Endothelial cell of umbilical vein (primary cell): ENCODE measurements at places on chromosomes 2 and 18. TPM values are rescaled to one million over a fixed set of nuclear protein-coding genes. Genes with fewer than 3 reads are reported as not detected.

The CENPA gene
- total RNA-seq = 33.1 and 34.1 TPM in 2 replicates

DNA sequence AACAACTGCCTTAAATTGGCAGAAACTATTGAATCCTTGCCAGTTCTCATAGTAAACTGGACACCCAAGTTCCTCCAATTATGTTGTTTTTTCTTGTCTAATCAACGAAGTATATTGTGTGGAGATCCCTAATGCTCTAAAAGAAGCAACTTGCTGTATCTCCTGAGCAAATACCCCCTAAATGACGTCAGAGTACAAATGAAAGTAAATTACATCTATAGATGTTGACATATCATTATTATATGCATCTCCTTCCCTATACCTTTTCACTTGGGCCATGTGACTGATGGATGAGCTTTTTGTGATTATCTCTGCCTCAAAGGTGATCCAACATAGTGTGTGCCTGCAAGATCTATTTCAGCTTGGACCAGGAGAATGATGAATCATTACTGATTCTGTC lies 159.4 kb downstream of the CCDC148 start:
- H3K4me3 ChIP-seq = no peak overlapping the region
- DNase-seq = no peak
- H3K27ac ChIP-seq = no peak overlapping the region
- H3K36me3 ChIP-seq = no peaks in the 10 kb centered on the region
- H3K27me3 ChIP-seq = no peaks in the 10 kb centered on the region
- no peaks in the 10 kb centered on the region for H3K4me1 ChIP-seq

GRCh38 chr2:216086207-216086893 lies 4.6 kb downstream of the TMEM169 start:
- DNase-seq = no peak
- H3K4me3 ChIP-seq = no peak overlapping the region
- peaks cover 17% of the 10 kb centered on the region for H3K27me3 ChIP-seq

DNA sequence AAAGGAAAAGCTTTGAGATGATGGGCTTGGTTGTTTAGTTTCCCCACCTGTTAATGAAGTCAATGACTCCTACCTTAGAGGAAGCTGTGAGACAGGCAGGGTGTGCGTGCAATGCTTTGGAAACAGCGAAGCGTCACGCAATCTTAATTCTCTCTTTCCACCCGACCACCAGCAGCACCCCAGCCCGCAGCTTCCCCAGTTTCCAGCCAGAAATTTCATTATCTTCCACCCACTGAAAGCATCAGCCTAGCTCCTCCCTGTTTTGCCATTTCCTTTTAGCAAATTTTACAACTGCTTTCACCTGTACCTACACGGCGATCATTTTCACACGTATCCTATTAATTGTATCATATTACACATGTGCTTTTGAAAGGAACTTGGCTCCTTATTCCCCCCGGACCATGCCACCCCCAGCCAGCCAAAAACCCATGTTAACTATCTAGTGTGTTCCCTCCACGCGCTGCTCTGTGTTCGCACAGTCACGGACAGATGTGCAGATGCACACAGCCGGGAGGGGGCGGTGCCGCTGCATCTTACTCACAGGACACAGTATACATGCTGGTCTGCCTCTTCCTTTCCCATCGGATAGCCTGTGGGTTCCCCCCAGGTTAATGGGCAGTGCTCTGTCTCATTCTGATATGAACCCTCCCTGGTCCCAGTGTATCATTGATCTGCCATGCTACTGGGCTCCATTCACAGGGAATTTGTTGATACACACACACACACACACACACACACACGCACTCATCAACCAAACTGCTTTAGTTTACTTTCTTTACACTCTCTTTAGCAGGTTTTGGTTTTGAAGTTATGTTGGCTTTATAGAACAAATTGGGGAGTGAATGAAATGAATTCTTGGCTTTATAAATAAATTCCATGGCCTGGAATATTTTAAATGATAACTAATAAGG lies 22.4 kb downstream of the CYP27C1 start:
- DNase-seq = peak; percentile 39
- H3K4me3 ChIP-seq = no peak overlapping the region
- H3K36me3 ChIP-seq = no peaks in the 10 kb centered on the region

The LYG1 gene
- total RNA-seq = 0.35 and 0.55 TPM in 2 replicates

DNA sequence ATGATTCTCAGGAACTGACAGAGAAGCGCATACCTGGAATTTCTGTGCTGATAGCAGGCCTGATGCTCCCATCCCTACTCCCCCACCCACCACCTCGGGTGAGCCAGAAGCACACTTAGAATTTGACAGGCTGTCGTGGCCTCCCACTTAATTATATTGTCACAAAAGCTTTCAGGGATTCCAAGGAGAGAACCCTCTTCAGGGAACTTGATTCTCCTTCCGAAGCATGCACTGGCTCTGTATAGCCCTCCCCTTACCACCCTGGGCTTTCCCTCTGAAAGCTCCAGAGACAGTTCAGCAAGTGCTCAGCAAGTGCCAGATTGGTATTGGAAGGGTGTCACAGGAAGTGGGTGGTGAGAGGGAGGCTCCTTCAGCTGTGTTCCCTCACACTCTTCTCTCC lies 252.5 kb upstream of the SIX2 start:
- DNase-seq = no peak
- H3K36me3 ChIP-seq = no peaks in the 10 kb centered on the region
- peak overlapping the region; percentile 93 for H3K27ac ChIP-seq

DNA sequence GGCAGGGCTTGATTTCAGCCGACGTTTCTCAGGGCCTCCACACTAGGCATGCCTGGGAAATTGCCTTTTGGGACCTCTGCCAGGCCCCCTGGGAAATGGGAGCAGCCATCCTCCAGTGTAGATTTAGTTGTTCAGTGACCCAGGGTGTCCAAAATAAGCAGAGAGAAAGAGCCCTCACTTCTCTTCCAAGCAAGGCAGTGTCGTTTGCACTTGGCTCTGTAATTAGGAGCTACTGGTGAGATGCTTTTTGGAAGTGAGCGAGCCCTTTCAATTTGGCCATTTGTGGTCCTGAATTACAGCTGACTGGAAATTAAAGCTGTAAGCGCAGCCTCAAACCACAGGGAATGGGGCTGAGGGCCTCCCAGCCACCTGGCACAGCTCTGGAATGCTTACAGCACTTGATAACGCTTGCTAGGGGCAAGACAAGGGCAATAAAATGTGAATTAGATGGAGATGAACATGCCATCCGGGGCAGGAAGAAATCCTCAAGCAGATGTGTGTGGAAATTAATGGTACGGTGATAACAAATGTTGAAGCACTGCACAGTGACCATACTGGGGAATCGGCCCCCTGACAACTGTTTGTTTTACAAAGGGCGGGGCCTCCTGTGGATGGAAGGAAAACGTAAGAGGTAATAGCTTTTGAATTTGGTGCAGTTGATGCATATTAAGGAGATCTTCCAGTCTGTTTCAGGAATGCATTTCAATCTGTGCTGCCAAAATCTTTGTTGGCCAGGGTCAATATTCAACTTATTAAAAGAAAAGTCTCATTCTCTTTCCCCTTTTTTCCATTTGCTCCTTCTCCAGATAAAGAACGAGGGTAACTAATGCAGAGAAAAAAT lies 173.1 kb downstream of the UXS1 start:
- H3K27ac ChIP-seq = no peak overlapping the region
- H3K4me3 ChIP-seq = no peak overlapping the region
- DNase-seq = no peak
- no peaks in the 10 kb centered on the region for H3K27me3 ChIP-seq
- no peaks in the 10 kb centered on the region for H3K36me3 ChIP-seq

The POTEF gene
- 0.09 TPM in 1 of 2 replicates, not detected in the other for total RNA-seq

DNA sequence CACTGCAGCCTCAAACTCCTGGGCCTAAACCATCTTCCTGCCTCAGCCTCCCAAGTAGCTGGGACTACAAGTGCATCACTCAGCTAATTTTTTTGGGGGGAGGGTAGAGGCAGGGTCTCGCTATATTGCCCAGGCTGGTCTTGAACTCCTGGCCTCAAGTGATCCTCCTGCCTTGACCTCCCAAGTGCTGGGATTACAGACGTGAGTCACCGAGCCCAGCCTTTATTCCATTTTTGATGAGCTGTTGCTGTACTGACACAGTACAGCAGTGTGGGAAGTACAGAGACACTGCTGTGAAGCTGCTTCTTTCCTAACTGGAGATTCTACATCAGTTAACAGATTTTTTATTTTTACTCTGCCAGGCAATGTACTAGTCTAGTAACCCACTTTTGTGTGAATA lies 18.8 kb downstream of the PTRHD1 start:
- H3K4me3 ChIP-seq = no peak overlapping the region
- H3K4me1 ChIP-seq = peaks cover 5% of the 10 kb centered on the region

The ACADL gene
- not detected in 2 replicates for total RNA-seq

DNA sequence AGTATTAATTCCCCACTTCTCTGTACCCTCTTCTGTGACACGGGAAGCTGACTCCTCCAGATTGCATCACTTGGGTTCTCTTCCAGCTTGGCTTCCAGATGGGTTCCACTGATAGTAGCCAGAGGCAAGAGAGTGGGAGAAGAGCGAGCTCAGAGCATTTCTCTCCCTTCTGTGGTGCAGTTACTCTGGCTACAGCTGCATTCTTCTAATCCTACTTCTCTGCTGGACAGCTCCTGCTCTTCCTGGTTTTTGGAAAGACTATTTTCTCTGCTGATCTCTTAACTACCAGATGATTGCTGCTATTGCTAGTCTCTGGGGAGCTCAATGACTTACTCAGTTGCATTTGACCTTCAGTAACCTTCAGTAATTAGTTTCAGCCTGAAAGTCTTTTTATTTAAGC lies 187.5 kb upstream of the MAP2 start:
- no peak overlapping the region for H3K27ac ChIP-seq
- no peak for DNase-seq
- H3K4me3 ChIP-seq = no peak overlapping the region
- H3K36me3 ChIP-seq = no peaks in the 10 kb centered on the region
- H3K27me3 ChIP-seq = no peaks in the 10 kb centered on the region

The FZD7 gene
- 0.23 and 0.29 TPM in 2 replicates for total RNA-seq

The MYO5B gene
- 1.1 and 1.4 TPM in 2 replicates for total RNA-seq

GRCh38 chr2:130169896-130170295 lies 11.5 kb downstream of the SMPD4 start:
- H3K27ac ChIP-seq = no peak overlapping the region
- H3K36me3 ChIP-seq = peaks cover 30% of the 10 kb centered on the region
- no peak overlapping the region for H3K4me3 ChIP-seq
- DNase-seq = no peak
- H3K27me3 ChIP-seq = no peaks in the 10 kb centered on the region

DNA sequence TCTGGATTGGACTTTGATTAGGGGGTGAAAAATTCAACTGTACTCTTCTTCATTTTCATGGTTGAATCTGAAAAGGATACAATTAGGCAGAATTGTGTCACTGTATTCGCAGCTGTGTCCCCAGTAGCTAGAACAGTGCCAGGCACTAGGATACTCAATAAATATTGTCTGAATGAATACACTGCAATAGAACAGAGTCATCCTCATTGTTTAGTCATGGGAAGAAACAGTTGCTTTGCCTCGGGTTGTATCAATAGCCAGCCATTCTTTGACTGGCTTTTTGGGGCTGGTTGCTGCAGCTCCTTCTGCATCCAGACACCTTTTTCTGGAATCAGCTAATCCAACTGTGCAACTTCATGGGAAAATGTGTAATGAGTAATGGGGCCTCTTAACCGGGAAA lies 18.1 kb upstream of the DYNC1I2 start:
- no peaks in the 10 kb centered on the region for H3K36me3 ChIP-seq
- no peak overlapping the region for H3K27ac ChIP-seq
- H3K4me1 ChIP-seq = no peaks in the 10 kb centered on the region

The ITGAV gene
- total RNA-seq = 131 and 135 TPM in 2 replicates

DNA sequence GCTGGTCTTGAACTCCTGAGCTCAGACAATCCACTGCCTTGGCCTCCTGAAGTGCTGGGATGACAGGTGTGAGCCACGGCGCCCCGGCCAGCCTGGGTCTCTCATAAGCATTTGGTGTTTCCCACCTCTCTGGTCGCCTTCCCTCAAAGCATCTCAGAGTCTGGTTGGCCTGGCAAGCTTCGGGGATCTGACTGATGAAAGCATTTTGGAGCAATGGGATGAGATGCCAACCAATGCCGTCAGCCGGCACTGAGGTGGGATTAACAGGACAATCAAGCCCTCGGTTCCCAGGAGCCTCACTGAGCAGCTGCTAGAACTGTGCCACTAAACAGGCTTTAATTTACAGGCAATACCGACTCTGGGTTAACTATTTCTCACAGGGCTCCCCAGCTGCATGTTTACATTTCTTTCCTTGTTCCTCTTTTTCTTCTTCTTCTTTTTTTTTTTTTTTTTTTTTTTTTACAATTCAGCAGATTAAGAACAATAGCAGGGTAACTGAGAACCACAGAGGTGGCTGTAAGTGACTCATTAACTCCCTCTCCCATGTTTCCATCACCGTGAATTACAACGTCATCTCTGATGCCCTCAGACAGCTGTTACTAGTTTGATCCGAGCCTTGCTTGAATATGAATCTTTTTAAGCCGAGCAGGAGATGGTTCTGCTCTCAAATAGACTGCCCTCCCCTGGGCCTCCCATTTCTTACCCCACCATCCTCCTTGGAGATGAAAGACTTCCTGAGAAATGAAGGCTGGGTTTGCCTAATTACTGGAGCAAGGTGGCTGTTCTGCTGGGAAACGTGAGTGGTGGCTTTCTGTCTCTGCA lies 37.9 kb downstream of the ODC1 start:
- no peaks in the 10 kb centered on the region for H3K36me3 ChIP-seq
- DNase-seq = no peak
- H3K4me1 ChIP-seq = peaks cover 39% of the 10 kb centered on the region
- H3K27me3 ChIP-seq = no peaks in the 10 kb centered on the region
- H3K4me3 ChIP-seq = no peak overlapping the region
- no peak overlapping the region for H3K27ac ChIP-seq

DNA sequence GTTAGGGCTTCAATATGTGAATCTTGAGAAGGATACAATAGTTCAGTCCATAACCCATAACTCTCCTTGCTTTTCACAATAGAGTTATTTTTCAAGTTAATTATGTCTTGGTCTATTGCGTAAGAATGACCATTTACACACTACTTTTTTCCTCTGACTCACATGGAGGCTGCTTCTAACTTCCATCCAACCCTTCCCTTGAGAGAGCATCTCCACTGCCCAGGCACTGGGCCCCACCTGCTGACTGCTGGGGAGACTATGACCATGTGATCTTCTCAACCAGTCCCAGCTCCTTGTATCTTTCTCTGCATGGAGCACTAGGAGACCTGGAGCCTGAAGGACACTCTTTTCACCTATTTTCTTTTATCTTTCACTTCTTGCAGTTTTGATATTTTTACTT lies 251.5 kb downstream of the GPD2 start:
- no peak for DNase-seq
- no peaks in the 10 kb centered on the region for H3K36me3 ChIP-seq
- no peaks in the 10 kb centered on the region for H3K4me1 ChIP-seq
- no peaks in the 10 kb centered on the region for H3K27me3 ChIP-seq
- no peak overlapping the region for H3K27ac ChIP-seq

The USP14 gene
- total RNA-seq = 86.1 and 98.4 TPM in 2 replicates

DNA sequence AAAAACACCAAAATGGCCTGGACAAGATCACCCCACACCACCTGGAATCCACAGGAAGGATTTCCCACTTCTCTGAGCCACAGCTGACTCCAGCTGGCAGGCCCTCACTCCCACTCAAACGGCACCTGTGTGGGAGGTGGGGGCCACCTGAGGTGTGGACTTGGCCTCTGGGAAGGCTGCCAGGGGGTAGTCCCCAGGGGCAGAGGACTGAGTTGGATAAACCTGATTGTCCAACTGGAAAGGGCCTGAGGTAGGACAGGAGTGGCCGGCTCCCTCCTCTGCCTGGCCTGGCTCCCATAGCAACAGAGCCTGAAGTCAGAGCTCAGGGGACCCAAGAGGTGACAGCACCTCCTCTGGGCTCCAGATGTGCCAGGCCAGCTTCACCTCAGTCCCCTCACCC lies 300.2 kb downstream of the CELF4 start:
- no peak overlapping the region for H3K4me3 ChIP-seq
- no peaks in the 10 kb centered on the region for H3K36me3 ChIP-seq
- no peak for DNase-seq
- H3K27ac ChIP-seq = no peak overlapping the region
- no peaks in the 10 kb centered on the region for H3K4me1 ChIP-seq

- no peaks in the 10 kb centered on the region for H3K4me1 ChIP-seq
- no peak overlapping the region for H3K4me3 ChIP-seq
- H3K36me3 ChIP-seq = peaks cover 12% of the 10 kb centered on the region
- H3K27ac ChIP-seq = no peak overlapping the region
Measured at GRCh38 chr2:9394816-9395215, 28.5 kb downstream of the ITGB1BP1 start.
